ENCODE measurements at places on chromosomes 7 and 10. TPM values are rescaled to one million over a fixed set of nuclear protein-coding genes. Genes with fewer than 3 reads are reported as not detected.

- DNase-seq = no peak
These were observed 2.3 kb upstream of the TMEM184A start for GRCh38 chr7:1558181-1558811.

DNA sequence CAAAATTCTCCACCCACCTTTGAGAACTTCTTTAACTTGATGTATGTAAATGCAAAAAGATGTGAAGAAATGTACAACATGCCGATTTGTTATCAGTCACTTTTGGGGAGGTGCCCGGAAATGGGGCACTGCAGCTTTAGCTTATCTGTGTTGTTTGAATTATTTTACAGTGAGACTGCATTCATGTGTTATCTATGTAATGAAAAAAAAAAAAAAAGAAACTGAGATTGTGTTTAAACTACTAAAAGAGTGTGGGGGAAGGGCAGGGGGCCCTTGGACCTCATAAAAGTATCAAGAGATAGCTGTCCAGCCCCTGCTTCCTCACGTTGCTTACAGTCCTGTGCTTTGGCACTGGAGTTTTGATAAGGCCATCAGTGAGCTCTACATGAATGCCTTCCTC is 259.4 kb downstream of the STK31 start:
- no peak for DNase-seq

The GDF2 gene
- not detected for total RNA-seq

The GIMAP7 gene
- total RNA-seq = not detected

The JMJD1C gene
- total RNA-seq = 149 TPM
